Hematopoietic multipotent progenitor cell treated with erythropoietin and hydrocortisone succinate and interleukin-3 and kit ligand, for 17 days (in vitro differentiated cells): ENCODE measurements at places on chromosomes 16 and 17.

DNA sequence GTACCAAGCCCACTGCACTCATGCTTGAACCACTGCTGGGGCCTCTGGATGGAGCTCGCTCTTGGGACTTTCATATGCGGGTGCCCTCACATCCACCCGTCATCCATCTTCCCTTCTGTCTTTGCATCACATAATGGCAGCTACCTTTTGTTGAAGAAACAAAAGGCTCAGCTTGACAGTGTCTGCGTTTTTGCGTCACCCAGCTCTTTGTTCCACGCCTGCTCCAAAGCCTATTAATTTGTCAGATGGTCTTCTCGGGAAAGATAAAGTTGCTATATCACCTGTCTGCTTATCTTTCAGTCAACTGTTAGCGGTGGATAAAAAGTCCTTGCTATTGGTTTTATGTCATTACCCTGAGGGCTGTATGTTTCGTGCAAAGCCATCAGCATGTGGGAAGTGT lies 18.1 kb upstream of the BCO1 start:
- DNase-seq, result no peak

DNA sequence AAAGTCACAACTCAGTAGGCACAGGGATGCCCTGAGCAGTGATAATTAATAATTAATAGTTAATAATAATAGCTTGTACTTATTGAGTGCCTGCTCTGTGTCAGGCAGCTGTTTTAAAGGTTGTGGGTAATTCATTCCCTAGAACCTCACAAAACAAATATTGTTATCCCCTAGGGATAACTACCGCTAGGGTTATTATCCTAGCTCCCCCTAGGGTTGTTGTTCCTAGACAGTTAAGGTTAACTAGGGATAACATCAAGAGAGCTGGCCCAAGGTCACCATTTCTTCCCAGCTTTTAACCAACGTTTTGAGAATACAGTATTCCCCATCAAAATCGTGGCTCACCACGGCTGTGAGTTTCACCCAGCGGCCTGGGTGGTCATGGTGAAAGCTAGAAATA lies 180.1 kb downstream of the PRKCB start:
- DNase-seq, result no peak

DNA sequence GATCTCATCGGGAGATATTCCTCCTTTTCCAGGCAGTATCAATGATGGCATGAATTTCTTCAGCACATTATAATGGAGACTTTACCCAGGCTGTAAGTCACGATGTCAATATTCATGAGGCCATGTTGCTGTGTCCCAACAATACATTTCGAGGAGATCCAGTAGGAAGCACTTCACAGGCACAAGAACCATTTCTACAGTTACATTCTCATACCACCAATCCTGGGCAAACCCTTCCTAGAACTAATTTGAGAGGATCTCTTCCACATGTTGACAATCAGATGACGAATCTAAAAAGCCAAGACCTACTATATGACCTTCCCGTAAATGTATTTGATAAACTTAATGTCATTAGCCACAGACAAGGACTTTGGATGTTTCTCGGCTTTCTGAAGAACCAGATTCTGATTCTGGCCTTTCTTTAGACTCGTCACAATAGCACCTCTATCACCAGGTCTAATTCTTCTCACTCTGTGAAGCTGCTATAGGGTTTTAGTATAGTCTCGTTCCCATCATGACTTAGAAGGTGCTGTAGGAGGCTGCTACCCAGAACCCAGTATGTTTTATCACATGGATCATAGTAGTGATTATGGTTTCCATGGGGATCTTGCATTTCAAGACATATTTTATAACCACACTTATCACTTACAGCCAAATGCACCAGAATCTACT lies 40.2 kb downstream of the C16orf87 start:
- DNase-seq, result no peak

DNA sequence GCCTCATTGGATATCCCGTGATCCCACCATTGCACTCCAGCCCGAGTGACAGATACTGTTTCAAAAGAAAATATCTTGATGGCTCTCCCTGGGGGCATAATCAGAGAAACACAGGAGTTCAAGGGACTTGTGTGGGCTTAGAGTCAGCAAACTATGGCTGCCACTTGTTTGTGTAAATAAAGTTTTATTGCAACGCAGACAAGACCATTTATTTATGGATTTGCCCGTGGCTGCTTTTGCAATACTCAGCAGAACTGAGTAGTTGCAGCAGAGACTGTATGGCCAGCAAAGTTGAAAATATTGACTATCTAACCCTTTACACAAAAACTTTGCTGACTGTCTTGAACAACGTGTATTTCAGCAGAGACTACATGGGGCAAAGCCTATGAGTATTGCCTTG lies 75.5 kb upstream of the GPRC5B start:
- no peak for DNase-seq

- DNase-seq, result no peak
These were observed 45.7 kb downstream of the SPOP start for GRCh38 chr17:49632201-49632600.

DNA sequence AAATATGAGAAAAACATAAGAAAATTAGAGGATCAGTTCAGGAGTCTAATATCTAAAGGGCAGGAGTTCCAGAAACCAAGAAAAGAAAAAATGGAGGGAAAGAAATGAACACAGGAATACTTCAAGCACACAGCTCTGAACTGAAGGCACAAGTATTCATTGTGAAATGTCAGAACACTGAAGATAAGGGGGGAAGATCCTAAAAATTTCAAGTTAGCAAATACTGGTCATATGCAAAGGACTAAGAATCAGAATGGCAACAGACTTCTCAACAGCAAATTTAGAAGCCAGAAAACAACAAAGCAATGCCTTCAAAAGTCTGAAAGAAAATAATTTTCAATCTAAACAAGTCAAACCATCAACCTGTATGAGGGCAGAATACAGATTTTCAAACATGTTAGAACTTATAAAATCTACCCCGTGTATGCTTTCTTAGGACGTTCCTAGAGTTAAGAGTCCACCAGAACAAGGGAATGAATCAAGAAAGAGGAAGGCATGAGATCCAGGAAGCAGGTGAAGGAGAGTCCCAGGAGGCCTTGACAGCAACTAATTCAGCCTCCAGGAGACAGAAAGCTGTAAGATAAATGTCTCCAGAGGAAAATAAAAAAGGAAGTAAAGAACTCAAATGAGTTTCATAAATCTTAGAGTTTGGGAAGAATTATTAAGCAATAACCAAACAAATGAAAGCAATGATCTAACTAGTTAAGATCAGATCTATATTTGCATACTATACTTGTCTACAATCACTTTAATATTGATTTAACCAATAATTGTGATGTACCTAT lies 2.8 kb downstream of the BRD7 start:
- DNase-seq, result no peak

DNA sequence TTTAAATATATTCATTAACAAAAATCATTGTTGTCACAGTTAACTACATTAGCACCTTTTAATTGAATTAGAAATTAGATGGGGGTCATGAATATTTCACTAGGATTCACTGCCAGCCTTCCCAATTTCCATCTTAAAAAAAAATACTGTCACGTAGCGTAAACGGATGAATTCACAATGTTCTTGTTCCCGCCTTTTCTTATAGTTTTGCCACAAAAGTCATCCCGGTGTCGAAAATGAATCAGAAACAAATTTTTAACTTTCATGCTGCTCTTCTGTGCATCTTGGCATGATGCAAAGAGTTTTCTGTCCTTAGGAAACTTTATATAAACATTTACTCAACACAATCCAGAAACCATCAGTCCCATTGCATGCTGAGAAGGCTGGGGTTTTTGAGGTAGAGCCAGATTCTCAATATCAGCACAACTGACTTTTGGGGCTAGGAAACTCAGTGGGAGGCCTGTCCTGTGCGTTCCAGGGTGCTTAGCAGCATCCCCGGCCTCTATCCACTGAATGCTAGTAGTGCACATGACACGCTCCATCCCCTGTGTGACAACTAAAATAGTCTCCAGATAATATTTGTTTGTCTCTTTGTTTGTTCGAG lies 252.9 kb upstream of the XYLT1 start:
- DNase-seq, result no peak
